ENCODE measurements at places on chromosomes 6 and 20.

DNA sequence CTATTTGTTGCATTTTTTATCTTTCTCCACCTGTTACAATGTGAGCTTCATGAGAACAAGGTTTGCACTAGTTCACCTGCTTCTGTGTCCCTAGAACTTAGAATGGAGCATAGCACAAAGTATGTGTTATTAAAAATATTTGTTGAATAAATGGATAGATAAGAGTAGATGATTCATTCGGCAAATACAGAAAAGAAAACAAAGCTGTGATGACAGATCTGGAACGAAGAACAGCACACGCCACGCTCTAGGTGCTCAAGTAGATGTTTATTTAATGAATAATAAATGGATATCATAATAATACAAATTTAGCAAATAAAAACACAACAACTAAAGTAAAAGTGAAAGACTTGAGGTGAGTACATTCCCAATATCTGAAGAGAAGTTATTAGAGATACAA, 273.1 kb downstream of the HAO1 start:
- ATAC-seq: no peak

- ATAC-seq: peak; percentile 19
Observed at GRCh38 chr20:420166-420620, 12.1 kb downstream of the RBCK1 start.

DNA sequence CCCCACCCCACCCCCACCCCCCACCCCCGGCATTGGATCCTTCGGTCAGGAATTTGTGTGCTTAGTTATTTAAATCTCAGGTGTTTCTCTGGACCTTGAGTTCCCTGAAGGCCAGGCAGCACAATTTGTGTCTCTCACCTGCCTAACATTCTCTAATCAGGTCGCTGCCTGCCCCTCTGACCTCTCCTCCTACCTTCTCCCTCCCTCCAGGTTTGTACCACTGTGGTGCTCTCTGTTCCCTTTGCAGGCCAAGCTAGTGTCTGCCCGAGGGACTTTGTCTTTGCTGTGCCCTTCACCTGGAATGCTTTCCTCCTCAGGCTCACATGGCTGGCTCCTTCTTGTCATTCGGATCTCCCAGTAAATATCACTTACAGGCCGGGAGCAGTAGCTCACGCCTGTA, 131.4 kb upstream of the SLC2A12 start:
- no peak for ATAC-seq

DNA sequence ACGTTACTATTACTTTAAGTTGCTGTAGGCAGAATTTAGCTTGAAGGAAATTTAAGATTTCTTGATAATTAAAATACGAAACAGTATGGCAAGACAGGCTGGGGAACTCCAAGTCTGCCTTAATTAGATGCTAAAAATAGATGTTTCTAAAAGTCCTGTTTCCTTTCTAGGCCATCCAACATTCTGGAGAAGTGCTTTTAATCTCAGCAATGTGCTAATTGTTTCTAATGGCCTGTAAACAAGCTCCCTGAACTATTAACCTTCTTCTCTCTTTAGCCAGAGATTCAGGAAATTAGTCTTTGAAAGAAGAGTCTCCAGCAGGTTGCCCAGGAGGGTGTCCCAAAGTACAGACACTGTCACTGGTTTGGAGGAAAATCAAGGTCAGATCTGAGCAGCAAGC, 677.3 kb upstream of the AGPAT4 start:
- no peak for ATAC-seq

DNA sequence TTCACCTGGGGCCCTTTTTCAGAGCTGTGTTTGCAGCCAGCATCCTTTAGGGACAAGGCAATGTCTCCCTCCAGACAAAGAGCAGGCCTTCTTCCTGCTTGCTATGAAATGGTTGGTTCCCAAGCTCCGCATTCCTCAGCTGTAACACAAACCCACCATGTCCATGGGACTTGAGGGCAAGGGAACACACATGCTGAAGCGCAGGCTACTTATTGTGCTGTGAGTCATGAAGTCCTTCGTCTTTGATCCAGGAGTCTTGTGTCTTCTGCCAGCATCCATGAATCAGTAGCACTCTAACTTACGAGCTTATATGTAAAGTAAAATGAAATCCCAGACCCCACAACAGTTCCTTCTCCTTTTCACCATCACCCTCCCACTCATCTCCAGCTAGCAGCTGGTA, 59.0 kb downstream of the ANKRD60 start:
- ATAC-seq: peak; percentile 41

DNA sequence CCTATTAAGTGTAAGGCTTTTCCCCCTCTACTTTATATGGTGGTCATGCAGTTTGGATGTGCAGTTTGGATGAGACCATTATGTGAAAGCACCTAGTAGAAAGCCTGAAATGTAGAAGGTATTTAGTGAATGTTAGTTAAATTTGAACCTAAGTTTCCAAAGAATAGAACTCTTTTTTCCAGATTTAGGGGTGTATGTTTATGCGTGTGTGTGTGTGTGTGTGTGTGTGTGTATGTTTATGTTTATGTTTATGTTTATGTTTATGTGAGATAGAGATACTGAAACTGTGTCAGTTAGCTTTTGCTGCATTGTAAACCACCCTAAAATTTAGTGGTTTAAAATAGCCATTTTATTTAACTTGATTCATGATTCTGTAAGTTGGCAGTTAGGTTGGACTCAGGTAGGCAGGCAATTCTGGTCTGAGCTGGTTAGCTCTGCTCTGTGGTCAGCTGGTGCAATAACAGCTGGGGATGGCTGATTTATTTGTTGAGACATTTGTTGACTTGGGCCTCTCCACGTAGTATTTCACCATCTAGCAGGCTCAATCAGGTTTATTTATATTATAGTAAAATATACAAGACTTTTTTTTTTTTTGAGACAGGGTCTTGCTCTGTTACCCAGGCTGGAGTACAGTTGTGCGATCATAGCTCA, 54.0 kb downstream of the STK4 start:
- no peak for ATAC-seq

DNA sequence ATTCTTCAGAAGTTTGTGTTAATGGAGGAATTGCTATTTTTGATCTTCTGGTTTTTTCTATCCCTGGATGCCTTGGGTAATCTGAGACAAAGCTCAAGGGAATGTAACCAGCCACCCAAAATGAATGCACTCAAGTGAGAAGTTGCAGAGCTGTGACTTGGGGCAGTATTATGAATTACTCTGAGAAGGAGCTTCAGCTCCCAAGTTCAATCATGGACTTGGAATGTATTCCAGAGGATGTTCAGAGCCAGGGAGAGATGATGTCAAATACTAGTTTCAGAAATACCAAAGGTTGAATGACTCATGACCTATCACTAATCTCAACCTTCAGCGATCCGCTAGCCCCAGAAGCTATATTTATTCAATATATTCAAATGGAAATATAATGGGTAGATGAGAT, 375.2 kb upstream of the PLCB4 start:
- ATAC-seq: peak; percentile 95

DNA sequence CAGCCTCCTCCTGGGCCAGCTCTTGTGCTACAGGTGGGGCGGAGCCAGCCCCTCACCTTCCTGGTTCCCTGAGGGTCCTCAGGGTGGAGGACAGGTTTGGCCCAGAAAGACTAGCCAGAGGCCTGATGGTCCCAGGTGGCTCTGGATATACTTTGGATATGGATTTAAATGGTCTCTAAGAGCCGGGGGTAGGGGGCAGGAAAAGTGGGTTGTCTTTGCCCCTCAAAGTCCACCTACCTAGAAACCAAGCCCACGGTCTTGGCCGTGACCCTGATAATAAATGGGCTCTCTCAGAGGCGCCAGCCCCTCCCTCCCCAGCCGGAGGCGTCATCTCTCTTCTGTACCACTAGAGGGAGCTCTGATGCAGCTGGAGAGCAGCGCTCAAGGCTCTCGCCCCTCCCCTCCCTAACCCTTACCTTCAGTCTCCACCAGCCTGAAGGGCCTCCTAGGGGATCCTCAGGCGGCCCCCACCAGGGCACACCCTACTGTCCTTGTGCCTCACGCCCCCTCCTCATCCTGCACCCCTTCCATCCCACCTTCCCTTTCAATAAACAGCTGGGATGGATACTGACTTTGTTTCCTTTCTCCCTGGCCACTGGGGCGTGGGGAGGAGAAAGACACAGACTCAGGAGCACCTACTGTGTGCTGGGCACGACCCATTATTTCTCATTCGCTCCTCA, 7.5 kb downstream of the NRSN2 start:
- ATAC-seq: peak; percentile 96

- ATAC-seq: no peak
Observed at GRCh38 chr20:47355489-47356219, 845 bp downstream of the ZMYND8 start.

GRCh38 chr6:109877028-109878004, 100.8 kb upstream of the GPR6 start:
- no peak for ATAC-seq

- ATAC-seq: no peak
Observed at GRCh38 chr20:47765691-47766594, 19.3 kb downstream of the SULF2 start.

DNA sequence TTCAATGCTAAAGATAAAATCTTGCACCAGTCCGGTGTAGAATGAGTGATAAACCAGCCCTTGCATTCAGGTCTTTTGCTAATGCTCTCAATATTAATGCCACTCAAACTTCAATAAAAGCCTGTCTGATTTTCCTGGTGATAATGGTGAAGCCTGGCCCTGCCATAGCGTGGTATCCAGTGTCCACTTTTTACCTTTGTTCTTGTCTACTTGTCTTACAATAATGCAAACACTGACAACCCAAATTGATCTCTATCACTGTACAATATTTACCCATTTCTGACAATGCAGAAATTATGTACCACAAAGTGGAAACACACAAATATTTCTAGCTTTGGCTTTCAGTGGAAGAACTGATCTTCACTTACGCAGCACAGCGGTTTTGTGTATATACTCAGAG, 189.1 kb downstream of the ZDHHC14 start:
- no peak for ATAC-seq
